Foreskin fibroblast (primary cell): ENCODE measurements at places on chromosomes 2 and 18.

GRCh38 chr18:48824231-48824970 lies 126.4 kb downstream of the SMAD7 start:
- DNase-seq: no peak

DNA sequence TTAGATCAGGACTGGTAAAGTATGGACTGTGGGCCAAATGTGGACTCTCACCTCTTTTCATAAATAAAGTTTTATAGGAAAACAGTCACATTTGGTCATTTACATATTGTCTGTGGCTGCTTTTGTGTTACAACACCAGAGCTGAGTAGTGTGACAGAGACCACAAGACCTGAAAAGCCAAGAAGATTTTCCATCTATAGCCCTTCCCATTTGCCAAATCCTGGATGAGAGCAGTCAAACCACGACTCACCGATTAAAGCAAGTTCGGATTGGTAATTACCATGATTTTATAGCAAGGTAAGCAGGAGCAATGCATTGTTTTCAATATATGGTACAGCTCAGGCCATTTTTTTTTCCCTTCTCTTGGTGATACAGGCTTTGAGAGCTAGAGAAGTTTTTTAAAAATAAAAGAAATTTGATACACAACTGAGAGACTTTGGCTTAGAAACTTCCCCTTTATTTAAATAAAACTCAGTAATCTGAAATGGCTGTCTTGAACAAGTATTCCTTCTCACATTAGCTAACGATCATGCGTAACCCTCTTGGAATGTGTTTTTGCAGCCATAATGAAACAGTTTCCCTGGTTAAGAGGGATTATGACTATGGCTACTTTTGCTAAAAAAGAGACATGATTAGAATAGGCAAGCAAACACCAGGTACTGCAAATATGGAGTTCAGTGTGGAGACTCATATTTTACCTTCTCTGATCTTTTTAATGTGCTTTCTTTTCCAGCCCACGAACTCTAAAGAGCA lies 9.5 kb upstream of the MALL start:
- peak; percentile 26 for DNase-seq

DNA sequence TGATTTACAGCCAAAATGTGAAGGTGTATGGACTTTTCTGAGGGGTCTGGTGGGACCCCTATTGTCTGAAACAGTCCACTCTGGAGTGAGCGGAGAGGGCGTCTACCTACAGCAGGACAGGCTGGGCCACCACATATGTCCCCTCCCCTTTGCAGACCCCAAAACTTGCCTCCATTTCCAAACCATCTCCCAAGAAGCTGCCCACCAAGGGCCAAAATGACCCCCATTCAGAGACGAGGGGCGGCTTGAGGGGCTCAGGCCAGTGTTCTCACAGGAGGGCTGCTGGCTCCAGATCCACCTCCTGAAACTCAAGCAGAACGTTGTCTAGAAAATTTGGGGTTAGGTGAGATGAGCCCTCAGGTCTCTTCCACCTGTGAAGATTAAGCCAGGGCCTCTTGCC lies 161.1 kb upstream of the SALL3 start:
- DNase-seq: no peak

DNA sequence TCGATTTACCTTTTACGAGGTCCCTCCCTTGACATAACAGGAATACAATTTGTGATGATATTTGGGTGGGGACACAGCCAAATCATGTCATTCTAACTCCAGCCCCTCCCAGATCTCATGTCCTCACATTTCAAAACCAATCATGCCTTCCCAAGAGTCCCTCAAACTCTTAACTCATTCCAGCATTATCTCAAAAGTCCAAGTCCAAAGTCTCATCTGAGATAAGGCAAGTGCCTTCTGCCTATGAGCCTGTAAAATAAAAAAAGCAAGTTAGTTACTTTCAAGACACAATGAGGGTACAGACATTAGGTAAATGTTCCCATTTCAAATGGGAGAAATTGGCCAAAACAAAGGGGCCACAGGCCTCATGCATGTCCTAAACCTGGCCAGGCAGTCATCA lies 381.1 kb downstream of the PIK3C3 start:
- no peak for DNase-seq

DNA sequence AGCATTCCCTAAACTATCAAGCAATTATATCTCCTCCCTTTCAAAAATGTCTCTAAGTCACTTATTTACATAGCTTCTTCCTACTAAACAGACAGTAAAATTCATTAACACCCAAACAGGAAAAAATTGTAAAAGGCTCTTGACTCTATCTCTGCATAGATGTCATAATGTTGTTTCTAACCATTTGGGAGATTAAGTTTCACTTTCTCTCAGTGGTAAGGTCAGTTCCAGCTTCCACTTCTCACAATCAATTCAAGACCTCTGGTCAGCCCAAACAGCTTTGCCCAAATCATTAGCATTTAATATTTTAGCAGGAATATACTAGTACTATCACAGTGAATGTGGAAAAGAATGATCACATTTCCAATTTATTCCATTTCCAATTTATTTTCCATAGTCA lies 374.3 kb upstream of the MC4R start:
- DNase-seq: no peak

GRCh38 chr18:74299746-74300145 lies 8.0 kb upstream of the CYB5A start:
- DNase-seq: peak; percentile 45

DNA sequence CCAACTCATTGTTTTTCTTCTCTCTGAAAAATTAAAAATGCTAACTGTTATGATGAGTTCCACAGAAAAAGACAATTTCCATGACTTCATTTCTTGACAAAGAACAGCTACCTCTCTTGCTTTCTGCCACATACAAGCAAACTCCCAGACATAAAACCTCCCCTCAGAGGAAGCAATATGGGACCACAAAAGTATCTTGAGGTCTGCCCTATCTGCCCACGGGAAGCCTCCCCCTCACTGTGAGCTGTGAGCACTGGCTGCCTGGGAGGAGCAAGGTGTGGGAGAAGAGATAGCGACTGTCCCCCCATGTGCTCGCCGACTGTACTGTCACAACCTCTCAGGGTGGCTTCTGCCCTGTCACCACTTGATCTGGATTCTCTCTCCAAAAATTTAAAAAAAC lies 69.7 kb upstream of the NRP2 start:
- no peak for DNase-seq

DNA sequence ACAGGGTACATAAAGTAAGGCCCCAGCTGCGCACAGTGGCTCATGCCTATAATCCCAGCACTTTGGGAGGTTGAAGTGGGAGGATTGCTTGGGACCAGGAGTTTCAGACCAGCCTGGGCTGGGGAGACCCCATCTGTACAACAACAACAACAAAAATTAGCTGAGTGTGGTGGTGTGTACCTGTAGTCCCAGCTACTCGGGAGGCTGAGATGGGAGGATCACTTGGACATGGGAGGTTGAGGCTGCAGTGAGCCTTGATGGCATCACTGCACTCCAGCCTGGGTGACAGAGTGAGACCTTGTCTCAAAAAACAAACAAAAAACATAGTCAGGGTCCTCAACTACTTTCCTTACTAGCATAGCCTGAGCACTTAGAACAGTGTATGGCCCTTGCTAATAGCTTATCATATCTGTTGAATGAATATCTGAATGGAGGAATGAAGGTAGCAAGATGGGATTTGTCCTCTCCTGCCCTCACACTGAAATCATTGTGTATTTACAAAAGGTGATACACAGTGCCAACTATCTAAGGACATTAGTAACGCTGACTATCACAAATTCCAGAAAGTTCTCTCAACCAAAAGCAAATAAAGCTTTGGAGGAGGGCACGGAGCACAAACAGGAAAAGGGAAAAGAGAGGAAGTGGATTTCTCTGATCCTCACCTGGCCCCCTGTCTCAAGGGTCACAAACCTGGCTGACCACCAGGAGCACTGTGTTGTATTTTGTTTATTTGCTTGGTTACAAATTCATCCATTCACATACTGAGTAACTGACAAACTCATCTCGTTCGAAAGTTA lies 38.1 kb downstream of the L3MBTL4 start:
- no peak for DNase-seq

- DNase-seq: no peak
Observed at GRCh38 chr18:55100817-55101457, 141.7 kb upstream of the CCDC68 start.

DNA sequence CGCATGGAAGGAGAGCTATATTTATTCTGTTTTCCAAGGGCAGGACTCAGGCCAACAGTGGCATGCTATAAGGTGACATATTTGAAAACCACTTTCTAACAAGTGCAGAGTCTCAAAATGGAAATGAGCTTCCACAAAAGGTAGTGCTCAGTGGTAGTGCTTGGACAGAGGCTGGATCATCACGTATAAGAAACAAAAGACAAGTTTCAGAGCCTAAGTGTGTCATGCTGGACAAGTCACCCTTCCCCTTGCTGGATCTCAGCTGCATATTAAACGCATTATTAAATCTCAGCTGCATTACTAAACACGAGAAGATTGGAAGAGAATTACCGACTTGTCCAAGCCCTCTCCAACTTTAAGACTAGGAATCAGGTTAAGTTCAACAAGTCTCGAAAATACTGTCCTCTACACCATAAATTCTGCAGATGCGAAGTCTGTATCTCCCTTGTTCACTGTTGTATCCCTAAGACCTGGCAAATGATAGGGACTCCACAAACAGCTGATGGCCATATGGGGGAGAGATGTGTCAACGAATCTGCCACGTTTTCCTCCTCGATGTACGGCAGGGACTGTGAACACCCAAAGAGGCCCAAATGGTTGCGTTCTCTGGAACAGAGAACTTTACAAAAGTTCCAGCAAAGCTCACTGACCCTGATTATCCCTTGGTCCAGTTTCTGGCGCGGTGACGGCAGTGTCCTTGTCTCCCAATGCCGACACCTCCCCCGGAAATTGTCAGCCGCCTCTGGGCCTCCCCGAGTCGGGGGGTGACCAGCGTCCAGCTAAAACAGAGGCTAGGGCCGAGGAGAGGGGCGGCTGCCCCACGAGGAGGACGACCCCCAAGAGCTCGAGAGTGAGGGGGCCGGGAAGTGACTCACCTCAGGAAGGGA lies 611 bp downstream of the NOL10 start:
- DNase-seq: no peak

- DNase-seq: peak; percentile 76
Observed at GRCh38 chr2:61993422-61994024, 88.0 kb downstream of the COMMD1 start.

- peak; percentile 21 for DNase-seq
Observed at GRCh38 chr2:128374711-128375413, 56.2 kb upstream of the HS6ST1 start.

DNA sequence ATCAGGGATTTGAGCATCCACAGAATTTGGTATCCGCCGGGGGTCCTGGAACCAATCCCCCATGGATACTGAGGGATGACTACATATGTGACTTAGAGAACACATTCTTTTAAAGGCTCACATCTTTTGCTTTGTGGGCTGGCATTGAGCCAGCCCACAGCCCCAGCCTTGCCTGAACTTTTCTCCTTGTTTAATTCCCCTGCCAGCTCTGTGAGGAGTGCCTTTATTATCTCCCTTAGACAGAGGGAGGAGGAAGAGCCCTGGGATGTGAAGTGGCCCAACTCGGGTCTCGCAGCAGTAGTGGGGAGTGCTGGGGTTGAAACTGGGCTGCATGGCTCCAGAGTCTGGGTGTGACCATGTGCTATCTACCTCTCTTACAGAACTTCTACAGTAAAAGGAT lies 7.6 kb downstream of the TTC39C start:
- peak; percentile 76 for DNase-seq

GRCh38 chr2:1883476-1883875 lies 139.2 kb upstream of the PXDN start:
- DNase-seq: no peak

GRCh38 chr2:11687736-11688135 lies 17.7 kb upstream of the NTSR2 start:
- DNase-seq: no peak

- DNase-seq: no peak
Observed at GRCh38 chr2:157901325-157901724, 25.2 kb upstream of the ACVR1 start.

DNA sequence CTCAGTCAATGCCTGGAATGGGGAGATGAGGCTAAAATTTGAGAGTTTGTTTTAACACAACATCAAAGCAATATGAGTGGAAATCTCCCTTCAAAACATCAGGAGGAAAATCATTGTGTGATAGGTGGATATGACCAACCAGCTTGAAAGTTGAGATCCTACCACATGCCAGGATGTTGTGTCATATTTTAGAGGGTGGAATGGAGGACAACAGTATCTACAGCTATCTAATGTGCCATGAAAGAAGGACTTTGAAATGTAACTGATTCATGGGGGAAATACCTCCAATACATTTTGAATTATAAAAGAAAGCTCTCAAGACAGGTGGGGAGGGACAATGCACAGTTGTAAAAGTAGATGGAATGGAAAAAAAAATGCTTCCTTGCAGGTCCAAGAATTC lies 87.8 kb downstream of the SP100 start:
- DNase-seq: peak; percentile 23

DNA sequence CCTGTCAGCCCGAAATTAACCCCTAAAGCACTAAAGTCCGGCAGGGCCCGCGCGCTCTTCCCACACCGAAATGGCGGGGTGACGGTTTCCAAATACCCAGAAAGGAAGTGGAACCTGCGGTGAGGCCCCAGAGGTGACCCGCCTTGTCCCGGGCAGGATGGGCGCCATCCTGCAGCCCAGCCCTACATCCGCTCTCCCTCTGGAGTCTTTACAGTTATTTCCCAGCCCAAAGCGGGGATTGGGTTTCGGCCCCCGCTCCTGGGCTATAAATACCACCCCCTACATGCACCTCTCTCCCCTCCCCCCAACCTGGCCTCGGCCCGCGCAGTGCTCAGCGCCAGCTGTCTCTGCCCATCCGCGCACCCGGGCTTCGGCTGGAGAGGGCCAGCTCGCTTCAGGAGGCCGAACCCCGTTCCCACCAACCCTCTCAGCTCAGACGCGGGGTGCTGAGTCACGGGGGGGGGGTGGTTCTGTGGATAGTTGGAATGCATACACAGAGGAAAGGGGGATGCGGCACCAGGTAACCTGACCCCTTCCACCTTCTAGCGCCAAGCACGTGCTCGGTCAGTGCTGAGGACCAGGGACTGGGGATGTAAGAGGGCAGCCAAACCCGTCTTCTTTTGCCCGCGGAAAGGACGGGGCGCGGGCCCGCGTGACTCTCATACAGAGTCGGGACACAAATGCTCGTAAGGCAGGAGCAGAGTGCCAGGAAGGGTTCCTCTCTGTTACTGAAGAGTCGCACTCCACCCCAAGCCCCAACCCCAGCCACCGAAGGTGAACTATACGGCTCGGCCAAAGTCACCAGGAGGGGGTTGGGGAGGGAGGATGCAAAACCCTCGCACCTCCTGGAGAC lies at the start of gene TUBA4B:
TSS of gene TUBA4B (plus strand) at position 344 of the 853 bp plus-strand sequence. CDS start at position 509, 165 bp downstream.
- peak; percentile 69 for DNase-seq

DNA sequence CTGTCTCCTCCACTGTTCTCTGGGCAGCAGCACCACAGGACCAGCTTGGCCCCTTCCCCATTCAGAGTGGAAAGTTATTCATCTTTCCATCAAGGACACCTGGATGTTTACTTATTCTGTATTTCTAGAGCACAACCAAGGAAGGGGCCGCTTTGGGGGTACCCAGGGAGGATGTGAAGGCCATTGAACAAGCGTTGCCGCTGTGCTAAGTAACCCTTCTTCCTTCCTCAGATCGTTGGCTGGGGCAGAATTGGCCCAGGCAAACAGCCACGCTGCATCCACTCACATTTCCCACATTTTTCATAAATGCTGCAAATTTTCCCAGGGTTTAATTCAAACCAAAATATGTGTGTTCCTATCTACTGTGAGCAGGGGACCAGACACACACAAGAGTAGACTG lies 76.2 kb upstream of the NPAS2 start:
- peak; percentile 36 for DNase-seq

GRCh38 chr2:134308474-134309385 lies 54.9 kb downstream of the MGAT5 start:
- no peak for DNase-seq

- peak; percentile 15 for DNase-seq
Observed at GRCh38 chr18:46755315-46756024, 1.4 kb downstream of the ST8SIA5 start.

GRCh38 chr2:101344137-101344536 lies 35.6 kb upstream of the RNF149 start:
- DNase-seq: no peak

- DNase-seq: no peak
Observed at GRCh38 chr2:165535471-165535870, 66.0 kb downstream of the CSRNP3 start.
